Activated CD4-positive, alpha-beta T cell treated with anti-CD3 and anti-CD28 coated beads for 1 hour (primary cell): ENCODE measurements at places on chromosomes 2 and 18.

GRCh38 chr18:31490387-31490786 is 7.6 kb upstream of the DSG2 start:
- no peak for DNase-seq

- peak; percentile 34 for DNase-seq
Observed at GRCh38 chr18:46481048-46481846, 175.8 kb downstream of the LOXHD1 start.

- DNase-seq = no peak
Observed at GRCh38 chr2:222835823-222836151, 25.0 kb upstream of the ACSL3 start.

- no peak for DNase-seq
Observed at GRCh38 chr18:52409727-52410126, 69.7 kb downstream of the DCC start.

- no peak for DNase-seq
Observed at GRCh38 chr2:211903961-211904360, 634.6 kb downstream of the ERBB4 start.

DNA sequence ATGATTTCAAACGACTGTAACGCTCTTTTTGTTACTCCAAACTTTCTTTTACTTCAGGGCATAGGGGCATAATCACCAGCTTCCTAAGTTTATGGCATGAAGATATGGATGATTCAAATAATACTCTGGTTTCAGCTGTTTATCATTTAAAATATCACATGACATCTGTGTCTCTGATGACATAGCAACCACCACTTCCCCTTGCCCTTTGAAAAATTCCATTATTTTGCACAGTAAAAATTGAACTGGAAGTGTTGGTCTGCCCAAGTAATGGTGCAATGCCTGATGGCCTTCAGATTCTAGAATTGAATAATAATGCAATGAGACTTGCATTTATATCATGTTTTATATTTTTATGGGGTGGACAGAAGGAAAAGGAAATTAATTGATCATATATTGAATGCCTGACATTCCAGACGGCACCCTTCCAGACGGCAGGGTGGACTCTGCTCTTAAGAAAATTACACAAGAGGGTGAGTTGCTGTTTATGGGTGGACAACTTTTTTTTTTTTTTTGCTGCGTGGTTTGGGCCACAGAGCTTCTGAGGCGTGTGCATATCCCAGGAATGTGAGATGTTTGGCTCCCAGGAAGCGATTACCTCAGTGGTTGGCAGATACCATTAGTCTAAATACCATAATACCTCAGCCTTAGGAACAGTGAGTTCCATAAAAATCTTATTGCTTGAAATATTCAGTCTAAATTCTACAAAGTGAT is 101.7 kb upstream of the ZNF521 start:
- DNase-seq = no peak

- no peak for DNase-seq
Observed at GRCh38 chr18:5238371-5238976, 41.4 kb upstream of the AKAIN1 start.

- DNase-seq = no peak
Observed at GRCh38 chr2:53545604-53546003, 222.0 kb upstream of the CHAC2 start.

- no peak for DNase-seq
Observed at GRCh38 chr18:33076601-33077000, 303.8 kb upstream of the KLHL14 start.

DNA sequence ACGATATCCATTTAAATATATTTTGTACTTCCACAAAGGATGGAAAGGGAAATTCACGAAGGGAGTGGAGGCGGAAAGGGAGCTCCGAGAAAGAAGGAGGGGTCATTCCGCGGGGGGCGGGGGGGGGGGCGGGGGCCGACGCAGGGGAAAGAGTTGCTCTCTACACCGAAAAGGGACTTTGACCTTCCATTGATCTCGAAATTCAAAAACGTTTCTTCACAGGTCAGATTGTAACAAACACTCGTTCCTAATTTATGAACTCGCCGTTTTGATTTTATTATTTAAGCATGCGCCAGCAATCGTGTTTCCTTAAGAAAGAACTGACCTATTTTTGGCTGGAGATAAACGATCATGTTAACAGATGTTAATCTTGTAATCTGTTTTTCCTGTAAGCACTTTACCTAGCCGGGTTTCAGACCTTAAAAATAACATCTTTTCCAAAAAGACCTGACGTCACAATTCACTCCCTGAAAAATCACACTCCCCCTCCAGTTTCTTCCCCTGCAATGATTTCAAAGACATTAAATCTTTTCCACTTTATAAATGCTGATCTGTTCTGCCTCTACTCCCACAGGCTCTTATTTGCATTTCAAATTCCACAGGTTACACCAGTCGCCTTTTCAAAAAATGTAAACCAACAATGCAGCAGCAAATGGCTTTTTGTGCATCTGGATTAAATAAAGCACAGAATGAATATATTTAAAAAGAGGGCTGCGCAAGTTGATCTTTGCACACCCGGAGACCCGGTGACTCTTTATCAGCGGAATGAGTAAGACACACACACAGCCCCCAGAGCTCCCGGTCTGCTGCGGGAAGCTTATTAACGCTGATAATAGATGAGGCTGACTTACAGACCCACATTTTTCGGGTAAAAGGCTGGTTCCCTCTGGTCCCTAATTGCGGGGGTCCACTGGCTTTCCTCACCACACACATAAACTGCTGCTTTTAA is 1.6 kb downstream of the ZNF516 start:
- no peak for DNase-seq

- no peak for DNase-seq
Observed at GRCh38 chr2:99150706-99151105, 4.0 kb downstream of the TSGA10 start.

DNA sequence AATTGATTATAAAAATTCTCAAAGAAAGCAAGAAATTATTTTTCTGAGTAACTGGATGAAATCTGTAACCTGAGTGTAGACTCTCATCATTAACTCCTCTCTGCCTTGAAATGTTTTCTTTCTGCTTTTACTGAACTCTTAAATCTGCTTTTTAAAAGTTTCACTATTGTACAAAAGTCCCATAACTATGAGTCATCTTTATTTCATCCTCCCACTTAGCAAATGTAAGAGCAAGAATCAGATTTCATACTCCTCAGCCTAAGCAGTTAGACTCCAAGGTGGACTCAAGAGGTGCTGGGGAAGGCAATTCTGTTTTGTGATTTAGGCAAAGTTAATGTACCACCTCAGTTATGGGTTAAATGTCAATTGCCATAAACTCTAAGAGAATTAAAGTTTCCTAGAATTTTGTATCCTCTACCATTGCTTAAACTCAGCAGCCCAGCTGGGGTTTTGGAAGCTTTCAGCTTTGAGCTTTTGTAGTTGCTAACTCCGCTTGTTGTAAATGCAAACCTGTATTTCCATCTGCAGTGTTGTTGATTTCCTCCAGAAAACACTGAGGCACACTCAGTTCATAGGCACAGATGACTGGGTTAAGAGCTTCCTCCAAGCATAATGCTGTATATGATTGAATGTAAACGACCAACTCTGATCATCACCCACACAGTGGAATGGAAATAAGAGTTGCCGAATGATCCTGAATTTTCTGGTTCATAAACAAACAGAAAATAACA is 268.8 kb downstream of the ARHGAP15 start:
- DNase-seq = no peak

GRCh38 chr2:239341146-239341732 is 59.6 kb downstream of the HDAC4 start:
- no peak for DNase-seq

- no peak for DNase-seq
Observed at GRCh38 chr2:24009680-24010476, at the start of gene MFSD2B. MFSD2B (plus strand) TSS chr2:24010085; CDS start chr2:24010097, 12 bp downstream.

DNA sequence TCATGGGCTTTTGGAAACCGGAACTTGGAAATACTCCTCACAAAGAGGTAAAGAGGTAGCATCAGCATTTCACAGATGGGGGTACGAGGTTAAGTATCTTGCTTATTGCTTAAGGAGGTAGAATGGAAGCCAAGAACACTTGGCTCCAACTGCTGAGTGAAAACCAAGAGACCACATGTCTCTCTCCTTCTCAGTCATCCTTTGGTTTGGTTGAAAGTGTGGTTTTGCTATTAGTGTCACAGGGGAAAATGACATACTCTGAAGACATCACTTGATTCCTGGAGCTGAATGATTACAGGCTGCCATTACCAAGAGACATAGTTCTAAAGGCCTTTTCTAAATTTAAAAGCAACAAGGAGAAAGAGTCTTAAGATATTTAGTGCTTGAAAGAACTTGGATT is 41.5 kb downstream of the ANTXR1 start:
- no peak for DNase-seq

DNA sequence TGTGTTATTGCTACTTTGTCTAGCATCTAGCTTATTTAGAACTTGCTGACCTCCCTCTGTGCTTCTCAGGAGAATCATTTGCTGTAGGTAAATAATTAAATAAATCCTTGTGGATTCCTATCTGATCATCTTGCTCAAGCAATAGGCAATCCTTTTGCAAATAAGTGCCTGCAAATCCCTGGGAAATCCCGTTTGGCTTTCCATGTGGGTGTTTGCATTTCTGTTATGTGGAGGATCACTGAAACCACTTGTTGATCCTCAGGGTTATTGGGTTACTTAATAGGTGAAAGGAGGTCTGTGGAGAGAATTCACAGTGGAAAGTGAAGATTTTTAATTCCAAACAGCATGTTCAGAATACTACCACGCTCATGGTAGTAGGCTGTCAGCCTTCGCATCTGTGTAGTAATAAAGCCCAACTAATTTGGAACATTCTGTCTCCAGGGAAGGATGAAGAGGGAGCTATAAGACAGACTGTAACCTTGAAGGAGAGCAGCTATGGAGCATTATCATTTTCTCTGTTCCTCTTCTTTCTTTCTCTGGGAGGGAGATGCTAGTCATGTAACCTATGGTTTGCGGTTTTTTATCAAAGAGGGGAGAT is 72.5 kb downstream of the GULP1 start:
- DNase-seq = no peak

DNA sequence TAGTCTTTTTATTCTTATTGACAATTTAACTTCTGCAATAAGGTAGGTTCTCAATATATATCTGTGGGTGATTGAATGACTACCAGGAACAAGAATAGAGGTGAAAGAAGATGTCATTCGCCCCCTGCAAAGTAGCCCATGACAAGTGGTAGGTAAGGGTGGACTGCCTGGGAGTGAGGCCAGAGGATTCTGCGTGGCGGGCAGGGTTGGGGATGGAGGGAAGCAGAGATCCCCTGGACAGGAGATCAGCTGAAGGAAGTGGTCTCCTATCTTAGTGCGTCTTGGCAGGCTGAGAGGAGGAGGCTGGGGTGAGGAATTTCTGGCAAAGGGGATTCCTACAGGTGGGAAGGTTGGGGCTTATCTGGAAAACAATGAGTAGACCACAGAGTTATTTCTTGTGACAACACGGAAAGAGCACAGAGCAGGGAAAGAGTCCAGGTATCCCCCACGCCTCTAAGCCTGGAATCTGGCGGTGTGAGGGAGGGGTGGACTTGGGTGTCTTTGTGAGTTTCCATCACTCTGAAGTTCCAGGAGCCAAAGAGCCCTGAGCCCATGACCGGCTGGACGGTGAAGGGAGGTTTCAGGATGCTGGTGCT is 21.5 kb upstream of the MYCN start:
- DNase-seq = no peak

DNA sequence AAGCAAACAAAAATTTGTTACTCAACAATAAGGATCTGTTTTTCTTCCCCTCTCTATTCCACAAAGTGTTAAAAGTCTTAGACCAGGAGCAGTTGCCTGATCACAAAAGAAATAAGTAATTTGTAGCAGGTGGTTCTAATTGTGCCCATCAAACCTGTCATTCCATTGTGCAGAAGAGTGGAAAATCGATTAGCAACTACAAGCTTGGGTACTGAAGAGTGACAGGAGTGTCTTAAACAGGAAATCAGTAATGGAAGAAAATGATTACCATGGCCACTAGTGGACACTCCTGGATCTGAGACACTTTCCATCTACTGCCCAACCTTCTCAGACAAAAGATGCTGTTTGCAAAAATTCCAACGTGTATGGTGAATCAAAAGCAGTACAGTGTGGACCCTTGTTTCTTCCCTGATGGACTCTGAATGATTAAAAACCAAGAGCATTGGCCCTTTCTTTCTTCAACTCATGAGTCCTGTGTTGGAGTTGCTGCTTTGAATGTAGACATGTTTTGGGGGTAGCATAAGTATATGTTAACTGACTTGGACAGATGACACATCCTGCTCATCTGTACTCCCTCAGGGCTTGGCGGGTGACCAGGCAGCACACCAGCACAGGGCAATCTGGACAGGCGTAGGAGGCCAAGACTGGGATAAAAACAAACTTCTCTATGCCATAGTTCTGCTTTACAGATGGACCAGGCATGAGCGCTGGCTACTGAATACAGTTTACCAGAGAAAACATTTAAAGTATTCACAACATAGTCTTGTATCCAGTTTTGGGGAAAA is 51.9 kb downstream of the PLA2R1 start:
- DNase-seq = no peak

GRCh38 chr18:10270151-10270571 is 184.3 kb upstream of the APCDD1 start:
- no peak for DNase-seq

GRCh38 chr18:470661-471501 is 29.6 kb downstream of the COLEC12 start:
- no peak for DNase-seq

GRCh38 chr2:54099829-54100585 is 15.4 kb upstream of the ACYP2 start:
- no peak for DNase-seq

DNA sequence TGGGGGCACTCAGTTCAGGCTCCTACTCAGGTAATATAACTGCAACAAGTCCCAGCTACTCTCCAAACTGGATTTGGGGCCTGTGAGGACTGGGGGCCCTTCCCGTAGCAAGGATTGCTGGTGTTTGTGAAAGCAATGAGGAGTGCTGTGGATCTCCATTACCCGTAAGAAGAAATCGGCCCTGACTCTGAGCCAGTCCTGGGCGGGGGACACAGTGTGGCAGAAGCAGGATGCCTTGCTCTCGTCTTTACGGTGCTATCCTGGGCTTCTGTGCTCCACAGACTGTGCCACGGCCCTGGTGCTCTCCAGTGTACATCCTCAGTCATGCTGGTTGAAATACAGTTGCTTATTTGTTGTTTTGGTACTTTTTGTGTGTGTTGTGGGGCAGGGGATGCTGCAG is 172.9 kb downstream of the NDUFA10 start:
- no peak for DNase-seq

DNA sequence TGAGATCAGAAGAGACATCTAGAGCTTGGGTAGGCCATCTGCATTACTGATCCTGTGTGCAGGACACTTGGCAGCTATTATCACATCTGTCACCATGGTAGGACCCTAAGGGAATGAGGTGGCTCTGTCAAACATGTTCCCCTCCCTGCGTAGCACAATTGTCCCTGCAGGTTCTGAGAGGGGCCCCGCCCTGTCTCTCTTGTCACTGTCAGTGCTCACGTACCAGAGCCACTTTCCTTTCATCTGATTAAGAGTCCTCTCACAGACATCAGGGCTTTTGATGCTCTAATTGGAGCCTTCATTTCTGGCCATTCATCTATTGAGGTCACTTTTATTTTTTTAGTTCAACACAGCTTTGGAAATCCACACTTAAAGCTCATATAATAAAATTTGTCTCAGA is 38.5 kb downstream of the NEB start:
- DNase-seq = no peak

- DNase-seq = no peak
Observed at GRCh38 chr2:145206496-145207281, 686.8 kb upstream of the ZEB2 start.
